Ovary (tissue), 10 donors: ENCODE measurements at places on chromosomes 3 and 15. TPM values are rescaled to one million over a fixed set of nuclear protein-coding genes. Genes with fewer than 3 reads are reported as not detected.

GOLGA8J gene
- polyA plus RNA-seq: not detected

HRG gene
- polyA plus RNA-seq: not detected

NUP210 gene
- polyA plus RNA-seq: 5.8 TPM

ATP13A5 gene
- polyA plus RNA-seq: not detected

TBL1XR1 gene
- polyA plus RNA-seq: 36.2 TPM

TARS3 gene
- 10.1 TPM for polyA plus RNA-seq
